Cardiac fibroblast (primary cell): ENCODE measurements at places on chromosomes 2 and 18.

DNA sequence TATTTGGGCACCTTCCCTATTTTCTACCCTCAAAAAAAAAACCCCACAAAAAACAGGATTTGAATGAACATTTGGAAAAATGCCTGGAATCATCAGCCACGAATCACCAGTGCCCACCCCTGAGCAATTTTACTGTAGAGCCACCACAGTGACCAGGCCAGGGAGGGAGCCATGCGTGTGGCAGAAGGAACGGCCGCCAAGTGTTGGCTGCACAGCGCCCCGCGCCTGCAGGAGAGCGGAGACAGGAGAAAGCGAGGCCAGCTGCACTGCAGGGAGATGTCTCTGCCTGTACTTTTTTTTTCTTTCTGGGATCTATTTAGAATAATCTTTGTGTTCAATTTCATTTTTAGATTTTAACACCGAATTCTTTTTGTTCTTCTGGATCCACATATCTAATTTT lies 269.3 kb upstream of the RAB12 start:
- DNase-seq, result no peak

DNA sequence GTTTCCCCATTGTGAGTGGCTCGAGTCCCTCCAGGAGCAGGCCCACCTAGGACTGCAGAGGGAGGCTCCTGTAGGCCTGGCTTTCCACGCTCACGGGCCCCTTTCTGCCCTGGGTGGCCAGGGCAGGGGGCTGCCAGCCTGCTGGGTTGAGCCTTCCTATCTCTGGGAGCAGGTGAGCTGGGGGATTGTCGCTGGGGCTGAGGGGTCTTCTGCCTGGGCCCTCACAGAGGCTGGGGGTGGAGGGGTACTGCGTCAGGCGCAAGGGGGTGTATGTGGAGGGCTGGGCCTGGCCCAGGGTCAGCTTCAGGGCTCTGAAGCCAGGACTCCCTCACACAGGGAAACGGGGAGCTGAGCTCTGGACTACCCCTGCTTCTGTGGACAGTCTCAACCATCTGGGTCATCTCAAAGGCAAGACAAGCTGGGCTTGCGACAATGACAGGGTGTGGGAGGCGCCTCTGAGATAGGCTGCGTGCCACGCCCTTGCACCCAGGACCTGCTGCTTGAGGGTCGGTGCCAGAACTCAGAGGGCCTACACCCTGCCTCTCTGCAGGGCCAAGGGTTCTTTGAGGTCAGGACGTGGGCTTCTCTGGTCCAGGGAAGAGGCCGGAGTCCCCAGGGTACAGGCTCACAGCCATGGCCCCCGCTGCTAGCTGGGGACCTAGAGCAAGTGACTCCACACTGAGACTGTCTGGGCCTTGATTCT lies 206.1 kb downstream of the TWIST2 start:
- DNase-seq, result no peak

DNA sequence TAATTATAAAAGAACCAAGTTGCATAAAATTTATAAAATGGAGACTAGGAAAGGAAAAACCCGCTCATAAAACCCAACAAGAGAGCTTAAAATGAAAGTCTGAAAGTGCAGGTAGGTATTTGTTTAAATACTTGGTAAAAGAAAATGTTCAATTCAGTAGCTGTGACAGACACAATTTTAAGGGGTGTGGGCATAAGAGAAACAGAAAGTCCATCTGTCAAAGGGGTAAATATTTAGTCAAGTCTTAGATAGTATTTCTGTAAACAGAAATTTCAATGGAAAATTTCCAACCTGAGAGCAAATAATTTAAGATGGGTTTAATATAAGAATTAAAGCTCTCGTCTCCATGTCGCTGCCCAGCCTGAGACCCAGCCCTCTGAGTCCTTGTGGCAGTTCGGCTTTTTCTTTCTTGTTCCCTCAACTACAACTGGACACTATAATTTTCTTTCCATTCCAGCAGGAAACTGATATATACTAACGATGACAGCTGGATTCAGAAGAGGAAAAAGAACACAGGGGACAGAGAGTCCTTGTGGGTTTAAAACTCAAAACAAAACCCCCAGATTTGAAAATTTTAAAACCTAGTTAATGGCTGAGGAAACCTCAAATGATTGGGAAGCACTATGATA lies 88.0 kb upstream of the ZFP36L2 start:
- DNase-seq, result no peak

DNA sequence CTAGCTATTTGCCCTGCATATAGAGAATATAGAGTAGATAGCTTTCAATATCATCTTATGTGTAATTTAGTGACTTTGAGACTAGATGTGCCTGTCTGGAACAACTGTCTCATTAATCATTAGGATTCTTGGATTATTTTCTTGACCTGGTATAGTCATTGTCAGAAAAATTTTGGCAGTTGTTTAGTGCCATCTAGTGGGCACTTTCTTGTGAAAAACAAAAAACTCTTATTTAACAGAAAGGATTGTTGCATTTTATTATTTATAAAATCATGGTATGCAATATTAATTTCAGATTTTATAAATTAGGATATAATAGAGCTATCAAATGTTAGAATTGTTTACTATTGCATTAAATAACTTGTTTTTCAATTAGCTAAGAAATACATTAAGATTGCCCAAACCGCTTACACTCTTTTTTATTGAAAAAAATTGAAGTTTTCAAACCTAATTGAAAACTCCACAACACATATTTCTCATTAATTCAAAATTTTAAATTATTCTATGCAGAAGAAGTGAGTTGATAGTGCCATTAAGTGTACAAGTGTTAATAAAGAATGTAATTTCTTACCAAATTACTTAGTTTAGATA lies 80.3 kb downstream of the DYNAP start:
- peak; percentile 69 for DNase-seq

DNA sequence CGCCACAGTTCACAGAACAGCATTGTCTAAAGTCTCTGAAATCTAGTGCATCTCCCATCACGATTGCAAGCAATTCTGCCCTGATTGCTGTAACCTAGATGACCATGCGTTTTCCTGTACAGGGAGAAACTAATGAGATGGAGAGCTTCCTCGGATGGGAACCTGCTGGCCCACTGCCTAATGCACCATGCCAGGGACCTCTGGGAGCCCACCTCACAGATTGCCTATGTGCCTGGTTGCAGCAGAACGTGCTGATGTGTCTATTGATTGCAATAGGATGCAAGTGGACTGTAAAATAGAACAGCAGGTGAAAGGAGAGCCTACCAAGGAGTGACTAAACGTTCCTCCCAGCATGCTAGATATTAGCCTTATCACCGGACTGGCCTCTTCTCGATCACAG lies 141.0 kb upstream of the RAB12 start:
- no peak for DNase-seq

- peak; percentile 63 for DNase-seq
These were observed 230.4 kb upstream of the SPRED2 start for GRCh38 chr2:65662654-65663432.

DNA sequence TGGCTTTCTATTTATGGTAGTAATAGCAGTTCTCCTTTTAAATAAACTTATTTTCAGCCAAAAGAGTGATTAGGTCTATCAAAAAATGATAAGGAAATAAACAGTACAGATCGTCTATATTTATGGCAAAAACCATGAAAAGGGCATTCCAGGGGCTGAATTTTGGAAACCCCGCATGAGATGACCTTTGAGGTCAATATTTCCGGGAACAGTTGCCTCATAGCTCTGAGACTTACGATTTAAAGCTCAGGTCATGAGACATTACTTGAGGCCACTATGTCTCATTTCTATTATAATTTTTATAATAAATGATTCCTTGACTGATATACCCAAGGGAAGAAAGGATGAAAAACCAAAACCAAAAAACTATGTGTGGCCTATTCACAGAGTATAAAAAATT lies 101.1 kb downstream of the LDLRAD4 start:
- no peak for DNase-seq

DNA sequence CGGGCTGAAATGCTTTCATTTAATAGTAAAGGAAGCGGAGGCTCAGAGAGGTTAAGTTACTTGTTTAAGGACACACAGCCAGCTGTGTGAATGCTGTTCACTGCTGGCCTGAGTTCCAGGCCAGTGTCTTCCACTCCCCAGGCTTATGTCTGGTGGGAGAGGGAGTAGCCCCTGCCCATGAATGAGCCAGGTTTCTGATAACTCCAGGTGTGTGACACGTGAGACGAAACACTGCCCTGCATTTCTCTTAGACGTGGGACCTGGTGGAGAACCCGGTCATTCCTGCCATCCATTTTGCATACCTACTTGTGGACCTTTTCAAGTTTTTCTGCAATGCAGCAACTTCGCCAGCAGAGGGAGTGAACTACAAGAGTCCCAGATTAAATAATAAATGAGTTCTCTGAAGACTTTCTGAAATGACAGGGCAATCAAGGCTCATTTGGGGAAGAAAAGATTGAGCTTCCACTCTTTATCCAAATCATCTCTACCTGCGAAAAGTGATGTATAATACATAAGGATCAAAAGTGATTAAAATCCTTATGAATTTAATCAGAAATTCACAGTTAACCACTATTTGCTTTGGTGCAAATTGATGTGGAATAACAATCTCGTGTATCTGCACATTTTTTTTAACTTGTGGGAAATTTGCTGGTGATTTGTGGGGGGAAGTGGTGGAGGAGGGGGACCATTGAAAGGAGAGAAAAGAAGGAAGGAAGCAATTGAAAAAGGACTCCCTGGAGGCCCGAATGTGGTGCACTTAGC lies 79.4 kb upstream of the ASB18 start:
- peak; percentile 86 for DNase-seq

DNA sequence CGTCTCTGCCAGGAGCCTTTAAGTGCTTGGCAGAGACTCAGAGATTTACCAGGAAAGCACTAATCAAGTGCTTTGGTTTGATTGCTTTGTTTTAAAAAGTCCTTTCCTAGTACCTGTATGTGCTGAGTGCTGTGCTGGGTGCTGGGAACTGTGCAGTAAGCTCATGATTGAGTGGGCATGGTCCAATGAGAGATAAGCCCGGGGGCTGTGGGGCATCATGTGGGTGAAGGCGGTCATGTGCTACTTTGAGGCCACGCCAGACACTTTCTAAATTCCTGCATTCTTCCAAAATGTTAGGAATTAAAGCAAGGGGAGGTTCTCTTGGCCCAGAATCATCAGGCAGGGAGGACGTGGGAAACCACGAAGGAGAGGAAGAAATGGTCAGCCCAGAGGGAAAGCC lies 109.0 kb downstream of the ACAA2 start:
- DNase-seq, result peak; percentile 84

DNA sequence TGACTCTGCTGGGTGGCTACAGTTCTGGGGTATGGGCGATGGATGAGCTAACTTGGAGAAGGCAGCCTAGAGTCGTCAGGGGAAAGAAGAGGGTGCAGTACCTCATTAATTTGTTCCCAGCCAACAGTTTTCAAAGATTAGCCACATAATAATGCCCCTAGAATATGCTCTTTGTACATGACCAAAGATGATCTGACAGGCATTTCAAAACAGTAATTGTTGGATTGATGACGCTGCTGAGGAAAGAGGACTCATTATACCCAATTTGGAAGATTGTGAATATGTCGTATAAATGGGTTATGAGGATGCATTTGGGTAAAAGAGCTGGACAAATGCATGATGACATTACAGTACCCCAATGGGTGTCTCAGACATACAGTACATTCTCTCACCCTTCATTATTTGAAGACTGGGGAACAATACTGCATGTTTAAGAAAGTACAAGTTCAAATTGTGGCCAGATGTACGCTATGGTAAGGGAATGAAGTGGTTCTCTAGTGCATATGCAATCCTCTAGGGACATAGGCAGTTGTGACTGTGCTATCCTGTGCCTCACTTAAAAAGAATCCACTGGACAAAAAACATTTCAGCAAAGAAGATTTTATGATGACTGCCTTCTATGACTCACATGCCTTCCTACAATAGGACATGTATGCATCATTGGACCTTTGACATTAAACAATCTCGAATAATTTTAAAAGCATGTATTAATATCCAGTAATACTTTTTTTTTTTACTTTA lies 233.2 kb downstream of the CNTNAP5 start:
- peak; percentile 55 for DNase-seq

GRCh38 chr2:142989273-142990204 lies 112.1 kb downstream of the KYNU start:
- DNase-seq, result peak; percentile 70

DNA sequence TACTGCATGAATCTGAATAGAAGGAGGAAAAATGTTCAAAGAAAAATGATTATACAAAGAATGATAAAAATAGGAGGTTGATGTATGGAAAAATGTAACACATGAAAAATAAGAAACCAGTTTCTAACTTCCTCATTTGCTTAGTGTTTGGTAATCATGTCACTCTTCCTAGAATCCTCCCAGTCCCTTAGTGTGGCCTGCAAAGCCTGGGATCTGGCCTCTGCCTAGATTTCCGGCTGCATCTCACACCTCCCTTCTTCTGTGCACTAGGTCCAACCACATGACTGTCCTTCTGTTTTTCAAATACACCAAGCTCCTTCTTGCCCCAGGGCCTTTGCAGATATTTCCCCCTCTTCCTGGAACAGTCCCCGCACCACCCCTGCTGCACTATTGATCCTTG lies 76.8 kb upstream of the RBMS1 start:
- DNase-seq, result no peak

- DNase-seq, result peak; percentile 66
These were observed 293.9 kb upstream of the SYT4 start for GRCh38 chr18:43571078-43571689.

DNA sequence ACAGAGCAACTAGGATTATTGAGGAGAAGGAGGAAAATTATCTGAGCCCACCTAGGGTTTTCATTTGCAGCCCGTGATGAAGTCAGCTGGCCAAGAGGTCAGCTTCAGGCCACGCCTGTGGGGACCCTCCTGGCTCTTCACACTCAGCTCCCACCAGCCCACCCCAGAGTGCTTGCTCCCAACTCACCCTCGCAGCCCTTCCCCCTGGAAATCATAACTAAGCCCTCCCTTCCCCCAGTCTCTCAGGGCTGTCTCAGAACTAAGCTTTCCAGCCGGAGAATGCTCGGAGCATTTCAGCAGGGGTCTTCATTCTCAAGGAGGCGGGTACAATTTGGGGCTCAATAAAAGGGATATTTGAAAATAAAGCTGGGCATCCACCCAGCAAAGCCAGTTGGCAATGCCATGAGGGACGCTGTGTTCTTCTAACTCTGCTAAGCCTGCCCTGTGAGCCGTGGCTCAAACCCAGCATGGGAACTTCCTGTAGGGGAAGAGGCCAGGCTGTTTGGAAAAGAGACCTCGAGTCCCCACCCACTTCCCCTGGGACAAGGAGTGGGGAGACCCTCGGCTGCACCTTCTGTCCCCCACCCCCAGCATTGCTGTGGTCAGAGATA lies 194.9 kb downstream of the CTIF start:
- no peak for DNase-seq

- DNase-seq, result peak; percentile 73
These were observed 24.6 kb downstream of the FECH start for GRCh38 chr18:57561728-57562423.

- no peak for DNase-seq
These were observed 15.6 kb upstream of the NFATC1 start for GRCh38 chr18:79379931-79380815.

GRCh38 chr2:88283886-88284592 lies 113.9 kb downstream of the THNSL2 start:
- DNase-seq, result no peak

- DNase-seq, result no peak
These were observed 368.5 kb upstream of the CNTNAP5 start for GRCh38 chr2:123656590-123656989.

GRCh38 chr18:79471046-79471445 lies 75.3 kb downstream of the NFATC1 start:
- no peak for DNase-seq

GRCh38 chr2:201854841-201855240 lies 48.5 kb downstream of the CDK15 start:
- peak; percentile 68 for DNase-seq
